ENCODE measurements at places on chromosomes 12 and 14.
A peak's percentile ranks its signal among the peaks of the same experiment; 100 is the strongest.

- DNase-seq = no peak
These were observed 96.9 kb upstream of the TBX3 start for GRCh38 chr12:114780746-114781399.

GRCh38 chr12:104741497-104742367 is 216.4 kb downstream of the SLC41A2 start:
- no peak for DNase-seq

DNA sequence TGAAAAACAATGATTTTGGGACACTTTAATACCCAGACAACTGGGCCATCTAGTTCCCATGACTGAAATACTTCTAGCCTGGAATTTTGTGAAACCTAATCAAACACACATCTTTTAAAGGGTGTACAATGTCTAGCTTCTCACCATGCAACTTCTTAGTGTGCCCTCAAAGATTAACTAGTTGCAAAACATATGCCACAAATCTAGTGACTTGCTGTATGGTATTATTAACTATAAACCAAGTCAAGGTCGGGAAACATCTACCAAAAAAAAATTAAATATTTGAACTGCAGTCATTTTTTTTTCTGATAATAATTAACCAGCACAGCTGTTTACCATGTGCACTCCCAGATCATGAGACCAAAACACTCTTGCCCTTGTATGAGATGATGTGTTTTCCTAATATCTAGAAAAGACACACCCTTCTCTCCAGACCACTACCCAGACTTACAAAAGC is 171.8 kb upstream of the FOXN3 start:
- DNase-seq = no peak

DNA sequence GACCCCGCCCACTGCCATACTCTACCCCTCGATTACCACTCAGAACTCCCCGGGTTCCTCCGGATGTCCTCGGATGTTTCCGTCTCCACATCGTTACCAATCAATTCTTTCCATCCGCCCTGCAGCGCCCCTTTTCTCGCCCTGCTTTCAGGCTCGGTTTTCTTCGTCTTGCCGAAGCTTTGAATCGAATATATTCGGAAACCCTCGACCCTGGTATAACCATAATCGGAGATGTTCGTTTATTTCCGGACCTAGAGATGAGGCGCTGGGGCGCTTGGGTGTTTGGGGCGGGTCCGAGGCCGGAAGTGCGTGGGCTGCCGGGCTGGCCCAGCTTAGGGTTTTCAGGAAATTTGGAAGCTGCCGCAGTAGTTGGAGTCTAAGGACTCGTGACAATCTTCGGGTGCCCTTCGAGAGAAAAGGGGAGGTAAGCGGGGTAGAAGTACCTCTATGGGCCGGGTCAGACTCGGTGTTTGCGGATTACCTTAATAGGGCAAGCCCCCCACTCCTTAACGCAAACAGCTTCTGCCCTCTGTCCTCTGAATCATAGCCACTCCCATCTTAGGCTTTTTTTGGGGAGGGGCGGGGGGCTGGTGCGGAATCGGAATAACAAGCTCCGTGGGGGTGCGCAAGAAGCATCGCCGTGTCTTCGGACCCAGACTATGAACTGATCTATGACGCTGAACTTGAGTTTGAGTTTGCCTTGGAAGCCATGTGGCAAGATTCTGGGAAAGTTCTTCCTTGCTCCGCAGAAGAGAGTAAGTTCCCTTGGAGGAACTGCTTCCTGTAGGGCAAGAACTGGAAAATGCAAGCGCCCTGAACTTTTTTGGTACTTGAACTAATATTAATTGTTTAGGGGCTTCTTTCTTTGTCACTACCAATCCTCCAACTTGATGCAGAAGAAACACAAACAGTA is at the start of gene C14orf119:
Gene C14orf119 (plus strand): TSS at position 310 of the 913 bp plus-strand sequence. CDS start 2,154 bp downstream, outside the sequence.
- DNase-seq = no peak

- peak; percentile 68 for DNase-seq
These were observed 60.6 kb upstream of the ANO4 start for GRCh38 chr12:100733817-100734593.

DNA sequence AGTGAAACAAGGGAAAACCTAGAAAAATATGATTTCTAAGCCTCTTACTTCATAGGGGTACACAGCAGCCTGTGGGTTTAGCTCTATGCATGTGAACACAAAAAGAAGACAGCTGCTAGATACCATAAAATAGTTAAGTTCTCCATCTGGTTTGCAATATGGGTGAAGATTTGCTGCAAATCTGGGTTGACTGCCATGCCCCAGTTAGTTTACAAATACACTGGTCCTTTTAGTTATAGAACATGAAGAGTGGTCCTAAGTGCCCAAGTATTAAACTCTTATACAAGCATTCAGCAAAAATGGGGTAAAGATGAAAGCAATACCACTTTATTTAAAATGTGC is 176.1 kb downstream of the AEBP2 start:
- no peak for DNase-seq

GRCh38 chr12:104672501-104673265 is 215.9 kb downstream of the CHST11 start:
- DNase-seq = no peak

- no peak for DNase-seq
These were observed 3.1 kb upstream of the CREBL2 start for GRCh38 chr12:12608557-12608957.

DNA sequence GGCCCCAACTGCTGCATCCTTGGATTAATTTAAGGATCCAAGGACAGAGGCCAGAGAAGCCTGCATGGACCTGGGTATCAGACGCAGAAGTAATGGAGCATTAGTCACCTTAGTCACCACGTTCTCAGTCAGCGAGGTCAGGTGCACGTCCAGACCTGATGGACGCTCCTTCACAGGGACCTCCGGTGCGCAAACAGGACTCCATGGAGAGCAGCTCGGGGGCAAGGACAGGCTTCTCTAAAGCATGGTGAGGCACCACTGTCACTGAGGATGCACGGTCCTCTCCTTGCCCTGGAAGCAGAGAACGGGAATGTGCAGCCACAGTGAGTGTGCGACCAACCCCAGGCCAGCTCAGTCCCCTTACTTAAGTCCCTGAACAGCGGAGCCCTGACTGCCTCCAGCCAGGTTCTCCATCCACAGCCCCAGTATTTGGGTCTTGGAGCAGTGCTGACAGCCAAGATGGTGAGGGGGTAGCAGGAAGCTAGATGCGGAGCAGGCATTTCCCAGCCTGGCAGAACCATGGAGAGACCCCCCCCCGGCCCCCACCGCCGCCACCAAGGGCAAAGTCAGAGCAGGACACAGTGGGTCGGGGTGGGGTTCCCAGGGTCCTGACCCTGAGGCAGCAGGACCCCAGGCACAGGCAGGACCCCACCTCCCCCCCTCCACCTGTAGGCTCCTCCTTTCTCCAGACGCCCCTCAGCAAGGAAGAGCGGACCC is 253.4 kb upstream of the SFSWAP start:
- no peak for DNase-seq

DNA sequence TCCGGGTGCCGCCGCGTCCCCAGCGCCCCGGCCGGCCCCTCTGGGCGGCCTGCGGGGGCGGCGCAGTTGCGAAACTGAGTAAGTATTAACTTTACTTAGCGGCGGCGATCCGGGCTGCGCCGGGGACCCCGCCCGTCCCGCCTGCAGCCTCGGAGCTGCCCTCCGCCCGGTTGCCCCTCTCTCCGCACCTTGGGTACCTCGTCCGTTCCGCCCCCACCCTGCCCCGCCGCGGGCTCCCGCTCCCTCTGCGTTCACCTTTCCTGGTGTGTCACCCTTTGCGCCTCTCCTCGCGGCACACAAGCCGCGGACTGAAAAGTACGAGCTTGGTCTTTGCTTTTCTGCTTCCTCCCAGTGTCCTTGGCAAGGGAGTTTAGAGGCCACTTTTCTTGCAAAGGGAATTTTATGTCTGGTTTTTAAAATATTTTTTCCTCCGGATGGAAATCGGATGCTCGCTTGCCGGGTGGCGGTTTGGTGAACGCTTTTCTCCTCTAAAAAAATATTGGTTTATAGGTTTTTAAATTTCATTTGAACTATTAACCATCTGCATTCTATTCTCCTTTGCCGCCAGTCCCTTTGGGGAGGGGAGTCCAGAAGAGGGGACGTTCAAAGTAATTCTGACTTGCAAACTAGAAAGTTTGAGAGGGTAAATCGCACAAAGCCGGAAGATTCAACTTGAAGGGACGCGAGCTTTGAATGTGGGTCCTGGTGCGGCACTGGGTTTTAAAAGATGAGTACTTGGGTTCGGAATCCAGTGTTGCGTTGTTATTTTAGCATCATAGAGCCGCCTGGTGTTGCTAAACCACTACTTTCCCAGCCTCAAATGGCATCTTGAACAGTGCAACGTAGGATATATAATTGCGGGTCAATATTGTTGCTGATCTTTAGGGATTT is 834 bp downstream of the RASSF8 start:
- no peak for DNase-seq

DNA sequence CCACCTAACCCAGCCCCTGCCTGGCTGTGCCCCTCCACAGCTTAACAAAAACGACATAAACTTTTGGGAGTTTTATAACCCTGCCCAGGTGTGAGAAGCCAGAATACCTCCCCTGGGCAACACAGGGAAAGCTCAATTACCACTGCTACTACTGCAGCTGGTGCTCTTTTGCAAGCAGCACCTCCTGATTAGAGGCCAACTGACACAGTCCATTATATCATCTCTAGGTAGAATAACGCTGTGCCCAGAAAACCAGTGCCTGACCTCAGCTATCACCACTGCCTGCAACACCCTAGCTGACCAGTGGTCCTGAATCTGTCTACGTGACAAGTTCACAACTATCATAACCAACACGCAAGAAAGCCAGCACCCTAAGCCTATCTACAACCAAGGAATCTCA is 34.2 kb downstream of the MDM1 start:
- DNase-seq = no peak

- DNase-seq = no peak
These were observed 127.3 kb downstream of the SCARB1 start for GRCh38 chr12:124736115-124737039.

DNA sequence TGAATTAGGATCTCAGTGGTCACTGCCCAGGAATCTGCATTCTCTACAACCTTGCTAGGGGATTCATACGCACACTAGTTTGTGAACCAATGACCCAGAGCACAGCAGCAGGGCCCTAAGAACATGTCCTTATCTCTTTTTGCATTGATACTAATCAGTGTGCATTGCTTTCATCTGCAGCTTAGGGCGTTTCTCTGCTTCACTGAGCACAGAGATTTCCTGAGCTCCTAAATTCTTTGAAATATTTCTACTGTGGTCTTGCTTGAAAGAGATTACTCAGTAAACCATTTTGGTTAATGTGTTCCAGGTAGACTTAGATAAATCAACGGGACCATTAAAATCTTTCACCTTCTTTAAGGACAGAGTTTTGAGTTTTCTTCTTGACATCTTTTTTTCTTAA is 351.3 kb upstream of the KITLG start:
- no peak for DNase-seq

DNA sequence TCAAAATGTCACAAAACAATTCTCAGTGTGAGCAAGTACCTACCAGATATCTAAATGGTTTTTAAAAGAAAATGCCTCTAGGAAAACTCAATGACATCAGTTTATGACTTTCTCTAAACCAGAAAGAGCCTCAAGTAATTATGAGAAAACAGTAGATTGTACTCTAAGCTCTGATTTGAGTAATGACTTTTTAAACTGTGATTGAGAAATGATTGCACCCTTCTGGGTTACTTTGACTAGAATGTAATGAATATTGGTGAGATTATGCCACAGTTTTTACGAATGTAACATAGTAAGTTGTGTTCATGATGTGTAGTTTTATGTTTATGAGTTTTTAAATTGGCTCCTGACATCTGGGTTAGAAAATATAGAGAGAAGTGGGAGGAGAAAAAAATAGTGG is 68.8 kb downstream of the ALX1 start:
- no peak for DNase-seq

GRCh38 chr12:26896913-26897312 is 40.9 kb downstream of the INTS13 start:
- no peak for DNase-seq

- no peak for DNase-seq
These were observed 149.6 kb upstream of the OTX2 start for GRCh38 chr14:56959869-56960268.

DNA sequence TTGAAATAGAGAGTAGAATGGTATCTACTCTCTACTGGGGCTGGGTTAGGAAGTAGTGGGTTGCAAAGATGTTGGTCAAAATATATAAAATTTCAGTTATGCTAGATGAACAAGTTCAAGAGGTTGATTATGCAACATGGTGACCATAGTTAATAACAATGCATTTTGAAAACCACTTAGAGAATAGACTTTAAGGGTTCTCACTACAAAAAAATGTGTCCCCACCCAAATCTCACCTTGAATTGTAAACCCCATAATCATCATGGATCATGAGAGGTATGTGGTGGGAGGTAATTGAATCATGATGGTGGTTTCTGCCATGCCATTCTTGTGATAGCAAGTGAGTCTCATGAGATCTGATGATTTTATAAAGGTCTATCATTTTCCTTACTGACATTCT is 94.0 kb downstream of the C12orf50 start:
- no peak for DNase-seq

DNA sequence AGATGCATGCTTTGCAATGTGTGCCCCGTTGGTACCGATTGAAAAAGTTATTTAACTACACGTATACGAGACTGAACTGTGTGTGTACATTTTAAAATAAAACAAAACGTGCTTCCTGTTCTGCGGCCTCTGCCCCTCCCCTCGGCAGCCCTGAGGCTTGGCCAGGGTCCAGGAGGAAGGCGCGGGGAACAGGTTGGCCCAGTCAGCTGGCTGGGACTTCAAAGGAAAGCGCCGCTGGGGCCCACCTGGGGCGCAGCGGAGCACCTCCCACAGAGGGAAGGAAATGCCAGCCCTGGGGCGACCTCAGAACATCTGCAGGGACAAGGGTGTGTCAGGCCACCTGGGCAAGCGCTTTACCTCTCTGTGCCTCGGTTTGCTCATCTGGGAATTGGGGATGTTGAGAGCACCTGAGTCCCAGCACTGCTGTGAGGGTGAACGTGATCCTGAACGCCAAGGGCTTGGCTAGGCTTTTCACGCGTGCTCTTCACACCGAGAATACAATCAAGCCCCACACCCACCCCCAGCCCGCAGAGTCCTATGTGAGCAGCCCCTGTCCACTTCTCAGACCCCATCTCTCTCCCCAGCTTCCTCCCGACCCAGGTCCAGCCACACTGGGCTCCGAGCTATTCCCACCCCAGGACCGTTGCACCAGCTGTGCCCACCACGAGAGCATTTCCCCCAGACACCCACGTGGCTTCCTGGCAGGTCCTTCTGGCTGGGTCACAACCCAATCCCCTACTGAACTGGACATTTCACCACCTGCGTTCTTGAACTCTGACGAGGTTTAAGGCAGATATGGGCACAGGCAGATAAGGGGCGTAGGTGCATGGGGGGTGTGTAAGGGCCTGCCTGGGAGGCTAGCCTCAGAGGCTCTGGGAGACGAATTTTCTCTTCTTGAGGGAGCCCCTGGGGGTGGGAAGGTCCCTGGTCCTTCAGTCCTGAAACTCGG is 41.9 kb upstream of the NCOR2 start:
- peak; percentile 32 for DNase-seq

- DNase-seq = no peak
These were observed 5.6 kb upstream of the NIN start for GRCh38 chr14:50836515-50836914.

- DNase-seq = peak; percentile 29
These were observed at the start of gene KLC1 for GRCh38 chr14:103628684-103629502. KLC1 (plus strand) TSS chr14:103629211; CDS start chr14:103654565, 25,354 bp downstream.
